ENCODE measurements at places on chromosomes 3 and 15.

- no peak for DNase-seq
Measured at GRCh38 chr3:46549989-46550388, 16.1 kb downstream of the LRRC2 start.

DNA sequence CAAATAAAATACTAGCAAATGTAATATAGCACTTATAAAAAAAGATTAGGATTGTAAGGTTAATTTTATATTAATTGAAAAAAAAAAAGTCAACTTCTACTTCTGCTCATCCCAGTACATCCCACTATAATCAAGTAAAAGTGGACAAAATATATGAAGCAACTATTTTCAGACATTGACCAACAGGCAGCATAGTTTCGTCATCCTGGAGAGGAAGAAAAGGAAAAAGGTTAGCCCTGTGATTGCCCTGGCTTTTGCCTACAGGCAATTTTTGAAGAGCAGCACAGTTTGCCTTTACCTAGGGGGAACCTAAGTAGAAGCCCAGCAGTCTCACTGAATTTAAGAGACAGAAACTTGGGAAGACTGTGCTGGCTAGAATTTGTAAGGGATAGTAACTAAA lies 52.2 kb upstream of the ACTC1 start:
- DNase-seq: no peak

- no peak for DNase-seq
Measured at GRCh38 chr3:88703501-88704059, 403.8 kb upstream of the EPHA3 start.

GRCh38 chr3:181253796-181254195 lies 264.3 kb upstream of the DNAJC19 start:
- DNase-seq: no peak

- DNase-seq: no peak
Measured at GRCh38 chr3:9332250-9333030, 30.4 kb upstream of the THUMPD3 start.

GRCh38 chr3:13123765-13124164 lies 50.5 kb upstream of the IQSEC1 start:
- DNase-seq: no peak

GRCh38 chr3:66592016-66592761 lies 91.4 kb upstream of the LRIG1 start:
- peak; percentile 70 for DNase-seq

DNA sequence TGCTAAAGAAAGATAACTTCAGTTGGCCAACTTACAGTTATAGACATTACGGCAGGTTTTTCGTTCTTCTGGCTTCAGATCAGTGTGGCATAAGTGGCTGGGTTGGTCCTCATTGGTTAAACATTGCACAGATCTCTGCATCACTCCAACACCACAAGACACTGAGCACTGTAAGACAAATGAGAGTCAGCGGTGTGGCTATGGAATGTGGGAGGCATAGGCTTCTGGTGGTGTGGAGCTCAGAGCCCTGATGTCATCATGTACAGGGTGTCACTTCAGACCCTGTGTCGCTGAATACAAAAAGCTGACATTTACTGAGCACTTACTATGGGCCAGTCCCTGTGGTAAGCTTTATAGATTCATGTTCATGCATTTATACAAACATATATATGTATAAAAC lies 146.0 kb downstream of the ADAMTS9 start:
- no peak for DNase-seq

GRCh38 chr3:33044676-33045075 lies 52.3 kb downstream of the GLB1 start:
- no peak for DNase-seq

DNA sequence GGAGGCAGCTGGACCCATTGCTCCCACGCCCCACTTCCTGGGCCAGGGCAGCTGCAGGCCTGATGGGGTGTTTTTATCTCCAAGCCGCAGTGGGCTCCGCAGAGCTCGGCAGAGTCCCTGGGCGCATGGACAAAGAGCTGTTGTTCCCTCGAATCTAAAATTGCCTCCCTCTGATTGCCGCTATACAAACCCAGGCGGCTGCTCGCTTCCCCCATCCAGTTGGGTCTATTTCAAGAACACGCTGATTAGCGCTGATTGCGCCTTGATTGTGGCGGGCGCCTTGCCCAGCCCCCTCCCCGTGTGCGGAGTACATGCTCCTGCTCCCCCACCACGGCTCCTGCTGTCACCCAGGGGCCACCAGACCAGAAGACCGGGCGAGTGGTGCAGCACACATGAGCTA lies 43.4 kb upstream of the SLC6A1 start:
- DNase-seq: no peak

DNA sequence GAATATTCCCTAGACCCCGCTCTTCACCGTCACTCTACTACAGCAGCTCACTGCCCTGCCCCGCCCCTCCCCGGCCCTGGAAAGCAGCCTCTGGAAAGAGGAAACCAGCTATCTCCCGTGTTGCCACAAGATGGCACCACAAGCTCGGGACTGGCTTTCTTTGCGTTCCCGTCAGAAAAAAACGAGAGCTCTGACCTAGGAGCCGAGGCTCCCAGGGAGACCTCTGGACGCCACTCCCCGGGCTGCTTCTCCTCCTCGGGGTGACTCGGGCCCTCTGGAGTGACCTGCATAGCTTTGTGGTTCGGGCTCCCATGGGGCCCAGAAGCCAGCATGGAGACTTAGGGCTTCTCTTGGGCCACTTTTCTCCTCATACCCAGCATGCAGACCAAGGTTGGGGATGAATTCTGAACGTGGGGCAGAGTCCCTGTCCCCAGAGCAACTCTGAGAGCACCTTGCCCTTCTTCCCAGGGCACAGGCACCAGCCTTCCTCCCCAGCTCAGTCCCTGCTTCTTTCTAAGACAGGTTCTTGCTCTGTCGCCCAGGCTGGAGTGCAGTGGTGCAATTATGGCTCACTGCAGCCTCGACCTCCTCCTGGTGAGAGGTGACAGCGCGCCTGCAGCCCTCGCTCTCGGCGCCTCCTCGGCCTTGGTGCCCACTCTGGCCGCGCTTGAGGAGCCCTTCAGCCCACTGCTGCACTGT lies 19.0 kb downstream of the STOML1 start:
- DNase-seq: peak; percentile 84

DNA sequence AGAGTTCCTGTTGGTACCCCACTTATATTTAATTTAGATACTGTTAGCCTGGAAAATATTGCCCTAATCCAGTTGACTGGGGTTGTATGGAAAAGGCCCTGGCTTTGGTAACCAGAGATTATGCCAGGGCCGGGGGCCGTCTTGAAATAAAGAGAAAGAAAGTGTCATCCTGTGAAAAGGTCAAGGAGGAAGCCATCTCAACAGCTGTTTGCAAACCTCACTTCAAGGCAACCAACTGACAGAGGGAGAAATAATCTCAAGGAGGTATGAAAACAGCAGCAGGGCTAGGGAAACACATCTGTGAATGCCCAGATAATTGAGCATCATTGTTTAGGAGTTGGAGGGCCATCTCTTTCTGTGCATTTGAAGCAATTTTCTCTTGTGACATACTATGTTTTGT lies 190.8 kb downstream of the SUCLG2 start:
- DNase-seq: no peak

DNA sequence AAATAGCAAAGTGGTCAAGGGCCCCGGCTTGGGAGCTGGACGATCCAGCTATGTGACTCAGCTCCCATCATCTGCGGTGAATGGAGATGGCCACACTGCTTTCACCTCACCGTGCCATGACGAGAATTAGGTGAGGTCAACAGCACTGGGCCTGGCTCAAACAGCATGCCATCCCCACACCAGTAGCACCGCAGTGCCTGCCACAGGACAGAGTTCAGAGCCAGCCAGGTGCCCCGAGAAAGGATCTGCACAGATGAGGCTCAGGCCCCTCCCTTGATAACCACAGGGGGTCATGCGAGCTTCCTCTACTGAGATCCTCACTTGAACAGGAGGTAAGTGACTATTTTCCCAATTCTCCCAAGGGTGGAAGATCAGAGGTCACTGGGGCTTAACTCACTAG lies 29.4 kb downstream of the ZXDC start:
- no peak for DNase-seq

- DNase-seq: no peak
Measured at GRCh38 chr15:70579766-70580165, 183.6 kb downstream of the UACA start.

DNA sequence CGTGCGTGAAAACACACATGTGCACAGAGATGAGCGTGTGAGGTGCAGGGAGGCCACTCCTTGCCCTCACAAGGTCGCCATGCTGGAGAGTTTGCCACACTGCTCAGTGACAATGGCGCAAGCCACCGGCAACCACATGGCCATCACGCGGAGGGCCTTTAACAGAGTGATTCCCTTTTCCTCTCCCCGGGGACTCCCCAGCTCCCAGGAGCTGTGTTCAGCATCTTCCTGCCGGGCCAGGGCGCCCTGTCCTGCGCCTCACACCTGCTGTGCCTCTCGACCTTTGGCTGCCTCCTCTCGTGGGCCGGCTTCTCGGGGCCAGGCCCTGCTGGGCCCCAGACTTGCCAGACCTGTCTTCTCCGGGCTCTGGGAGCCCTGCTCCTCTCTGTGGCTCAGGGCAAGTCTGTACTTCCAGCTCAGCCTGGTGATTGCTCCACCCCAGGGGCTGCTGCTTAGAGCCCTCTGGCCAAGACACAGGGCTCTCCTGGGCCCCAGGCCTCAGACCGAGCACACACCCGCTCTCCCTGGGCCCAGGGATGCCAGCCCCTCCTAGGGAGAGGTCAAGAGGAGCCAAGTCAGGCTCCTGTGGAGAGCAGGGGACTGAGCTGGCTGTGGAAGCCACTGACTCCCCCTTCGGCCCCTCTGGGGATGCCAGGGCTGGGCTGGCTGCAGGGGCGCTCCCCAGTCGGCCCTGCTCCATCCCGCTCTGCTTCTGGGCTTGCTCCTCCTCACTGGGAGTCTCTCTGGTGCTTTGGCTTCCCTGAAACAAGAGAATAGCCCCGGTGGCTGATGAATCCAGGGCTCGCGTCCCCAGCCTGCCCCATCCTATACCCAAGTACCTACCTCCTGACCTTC lies 5.6 kb downstream of the CCDC9B start:
- no peak for DNase-seq

DNA sequence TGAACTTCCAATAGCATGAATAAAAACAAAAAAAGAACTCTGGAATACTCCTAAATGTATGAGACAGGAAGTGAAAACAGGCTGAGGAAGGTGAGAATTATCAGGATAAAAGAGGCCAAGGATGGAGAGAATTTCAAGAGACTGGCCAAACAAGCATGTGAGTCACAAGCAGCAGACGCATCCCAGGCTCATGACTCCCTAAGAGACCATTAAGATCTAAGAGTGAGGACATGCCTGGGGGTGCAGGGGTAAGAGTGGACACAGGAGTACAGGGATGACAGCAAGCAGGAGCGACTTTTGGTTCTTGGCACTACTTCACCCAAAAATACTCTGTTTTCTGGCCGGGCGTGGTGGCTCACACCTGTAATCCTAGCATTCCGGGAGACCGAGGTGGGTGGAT lies 7.1 kb downstream of the SCAMP2 start:
- no peak for DNase-seq

- no peak for DNase-seq
Measured at GRCh38 chr3:13792512-13793371, 87.1 kb downstream of the WNT7A start.

DNA sequence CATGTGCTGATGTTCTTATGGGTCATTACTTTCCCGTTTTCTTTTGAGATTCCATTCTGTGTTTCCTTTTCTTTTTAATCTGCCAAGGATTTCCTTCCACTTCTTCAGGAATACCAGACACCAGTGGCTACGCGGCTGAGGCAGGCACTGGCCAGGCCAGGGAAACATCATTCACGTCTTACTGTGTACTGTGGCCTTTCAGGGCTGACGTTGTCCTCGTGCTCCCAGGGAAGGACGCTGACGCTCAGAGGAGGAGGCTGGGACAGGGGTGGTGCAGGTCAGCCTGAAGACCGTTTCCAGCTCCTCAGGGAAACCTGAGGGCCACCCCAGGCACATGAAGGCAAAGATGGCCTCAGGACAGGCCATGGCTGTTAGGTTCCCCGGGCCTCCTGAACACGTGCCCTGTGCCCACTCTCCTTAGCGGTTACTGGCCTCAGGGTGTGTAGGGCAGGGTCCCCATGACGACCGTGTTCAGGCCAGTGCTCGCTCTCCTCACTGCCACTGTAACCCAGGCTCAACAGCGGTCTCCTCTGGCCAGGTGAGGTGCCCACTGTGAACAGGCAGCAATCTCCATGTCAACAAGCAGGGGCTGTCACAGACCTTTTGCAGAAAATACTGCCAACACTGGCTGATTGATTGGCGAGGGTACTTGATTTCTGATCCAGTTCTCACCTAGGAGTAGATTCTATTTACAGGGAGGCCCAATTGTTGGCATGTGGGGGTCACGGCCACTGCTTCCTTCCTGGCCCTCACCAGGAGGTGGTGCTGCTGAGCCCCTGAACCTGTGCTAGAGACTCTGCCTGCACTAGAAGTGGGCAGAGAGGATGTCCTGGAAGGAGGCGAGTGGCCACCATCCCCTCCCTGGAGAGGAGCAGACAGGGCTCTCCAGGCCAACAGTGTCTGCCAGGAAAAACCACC lies 169.5 kb downstream of the ATP10A start:
- DNase-seq: peak; percentile 18

GRCh38 chr3:128442070-128442469 lies 24.6 kb downstream of the DNAJB8 start:
- no peak for DNase-seq

- DNase-seq: no peak
Measured at GRCh38 chr3:20752416-20752815, 566.4 kb upstream of the SGO1 start.

DNA sequence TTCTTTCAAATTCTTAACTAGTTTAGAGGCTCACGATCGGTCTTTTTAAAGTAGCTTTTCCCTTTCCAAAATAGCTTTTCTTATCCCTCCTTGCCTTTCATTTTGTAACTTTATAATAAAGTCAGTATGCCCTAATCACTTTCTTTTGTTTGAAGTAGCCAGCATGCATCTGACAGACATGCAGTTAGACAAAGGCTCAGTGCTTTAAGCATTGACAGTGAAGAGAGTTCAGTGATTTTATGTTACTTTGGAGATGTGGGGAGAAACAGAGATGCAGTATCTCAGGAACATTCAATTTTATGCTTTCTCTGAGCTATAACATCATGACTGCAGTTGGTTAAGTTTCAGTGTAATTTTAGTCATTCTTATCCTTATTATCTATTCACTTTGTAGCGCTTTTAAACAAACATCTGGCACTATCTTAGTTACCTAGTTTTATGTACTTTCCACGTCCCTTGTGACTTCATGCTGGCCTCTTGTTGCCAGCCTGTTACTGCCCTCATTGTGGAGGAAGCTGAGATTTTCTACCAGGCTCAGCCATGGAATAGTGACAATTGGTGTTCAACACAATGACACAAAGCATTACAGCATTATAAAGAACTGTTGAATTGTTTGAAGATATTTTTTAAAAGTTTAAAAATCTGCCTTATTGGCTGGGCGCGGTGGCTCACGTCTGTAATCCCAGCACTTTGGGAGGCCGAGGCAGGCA lies 90.3 kb downstream of the AKAP13 start:
- no peak for DNase-seq

GRCh38 chr15:31352911-31353811 lies 26.5 kb downstream of the KLF13 start:
- no peak for DNase-seq

GRCh38 chr3:101690972-101691371 lies 4.5 kb upstream of the RPL24 start:
- no peak for DNase-seq

GRCh38 chr3:159632128-159632527 lies 356.5 kb upstream of the IL12A start:
- no peak for DNase-seq

All from neuronal stem cell (in vitro differentiated cells).